Astrocyte of the hippocampus (primary cell): ENCODE measurements at places on chromosomes 12 and 14.

GRCh38 chr12:113185180-113186032, at the start of the genes DDX54 and RITA1:
Gene DDX54, minus strand, starts transcription at chr12:113185478. Its CDS starts 27 bp downstream, at chr12:113185451.
Gene RITA1, plus strand, starts transcription at chr12:113185721. Its CDS starts 1,026 bp downstream, at chr12:113186747.
- DNase-seq = peak; percentile 90

- DNase-seq = no peak
These were observed 140.0 kb downstream of the NDUFA12 start for GRCh38 chr12:94863321-94864035.

DNA sequence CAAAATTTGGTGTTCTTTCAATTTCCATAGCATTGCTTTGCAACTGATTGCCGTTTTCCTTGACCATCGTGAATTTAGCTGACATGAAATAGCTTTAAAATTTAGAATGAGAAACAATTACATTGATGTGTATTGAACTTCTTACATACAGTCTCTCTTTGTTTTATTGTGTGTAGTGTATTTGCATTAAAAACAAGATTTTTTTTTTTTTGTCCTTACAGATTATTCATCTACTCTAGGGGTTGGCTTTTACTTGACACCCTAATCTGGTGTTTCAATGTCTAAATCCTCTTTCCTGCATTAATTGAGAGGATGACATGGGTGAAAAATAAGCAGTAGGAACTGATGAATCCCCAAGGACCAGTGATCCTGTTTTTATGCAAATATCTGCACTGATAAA, 20.6 kb downstream of the LIN52 start:
- DNase-seq = no peak

- no peak for DNase-seq
These were observed 704.9 kb downstream of the NRXN3 start for GRCh38 chr14:78875049-78875448.

- DNase-seq = no peak
These were observed 42.3 kb downstream of the TTC9 start for GRCh38 chr14:70683983-70684382.

- DNase-seq = no peak
These were observed 21.6 kb upstream of the TMEM229B start for GRCh38 chr14:67510121-67510520.
